ENCODE measurements at places on chromosomes 12 and 14. TPM values are rescaled to one million over a fixed set of nuclear protein-coding genes. Genes with fewer than 3 reads are reported as not detected.

The GDF3 gene
- total RNA-seq, result not detected

The RPL36AL gene
- 208 TPM for total RNA-seq

DNA sequence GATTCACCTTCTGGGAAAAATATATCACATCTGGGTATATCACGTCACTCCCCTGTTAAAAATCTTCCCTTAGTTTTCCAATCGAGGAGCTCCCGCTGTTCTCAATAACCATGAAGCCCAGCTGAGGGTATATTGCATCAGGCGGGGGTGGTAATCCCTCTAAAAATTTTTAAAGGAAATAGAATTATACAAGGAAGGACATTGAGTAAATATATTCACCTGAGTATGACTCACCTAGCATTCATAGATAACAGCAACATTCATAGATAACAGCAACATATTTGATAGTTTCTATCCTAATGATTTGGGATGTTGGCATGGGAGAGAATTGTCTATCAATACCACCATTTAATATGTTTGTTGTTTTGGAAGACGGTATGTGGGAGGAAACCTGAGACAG, 473.6 kb downstream of the RMST start:
- no peaks in the 10 kb centered on the region for H3K4me1 ChIP-seq
- no peaks in the 10 kb centered on the region for H3K27me3 ChIP-seq
- no peaks in the 10 kb centered on the region for H3K36me3 ChIP-seq
- H3K4me3 ChIP-seq, result no peak overlapping the region
- no peak for DNase-seq

DNA sequence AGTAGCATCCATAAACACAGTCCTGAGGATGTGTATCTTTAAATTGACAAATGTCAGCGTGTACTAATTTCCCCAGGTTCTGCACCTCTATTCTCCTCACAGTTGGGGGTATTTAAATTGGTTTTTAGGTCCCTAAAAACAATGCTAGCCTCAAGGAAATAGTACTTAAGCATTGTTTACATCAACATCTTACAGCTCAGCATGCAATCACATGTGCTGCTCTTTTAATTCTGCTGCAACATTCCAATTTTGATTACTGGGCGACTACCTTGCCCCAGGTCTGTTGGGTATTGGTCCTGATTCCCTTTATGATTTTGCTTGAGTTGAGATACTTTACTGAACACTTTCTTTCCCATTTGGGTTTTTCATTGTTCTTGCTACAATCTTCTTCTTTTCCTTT, 616.6 kb downstream of the CCER1 start:
- H3K4me1 ChIP-seq, result no peaks in the 10 kb centered on the region
- no peak overlapping the region for H3K4me3 ChIP-seq
- DNase-seq, result no peak
- H3K27me3 ChIP-seq, result no peaks in the 10 kb centered on the region

DNA sequence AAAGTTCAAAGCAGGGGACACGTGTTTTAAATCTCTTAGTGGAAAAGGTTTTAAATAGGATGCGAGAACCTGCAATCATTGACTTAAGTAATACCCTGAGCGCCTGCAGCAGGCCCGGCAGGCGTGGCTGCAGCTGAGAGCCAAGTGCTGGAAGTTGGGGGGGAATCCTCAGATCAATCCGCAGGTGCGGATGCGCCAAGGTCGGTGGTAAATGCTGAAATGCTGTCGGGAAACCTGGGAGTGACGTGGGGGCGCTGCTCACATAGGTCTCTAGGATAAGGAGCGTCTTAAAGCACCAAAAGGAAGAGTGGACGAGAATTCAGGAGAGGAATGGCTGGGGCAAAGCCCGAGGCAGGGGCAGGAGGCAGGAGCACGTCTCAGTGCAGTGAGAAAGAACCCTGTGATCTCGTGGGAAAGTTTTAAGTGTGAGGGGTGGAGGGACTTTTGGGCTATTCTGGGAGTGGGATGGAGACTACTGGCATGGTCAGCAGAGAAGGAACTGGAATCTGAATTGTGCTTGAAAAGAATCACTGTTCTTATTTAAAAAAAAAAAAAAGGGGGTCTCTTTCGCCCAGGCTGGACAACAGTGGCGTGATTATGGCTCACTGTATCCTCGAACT, 883 bp upstream of the CDCA4 start:
- H3K4me1 ChIP-seq, result peaks cover 16% of the 10 kb centered on the region
- H3K27me3 ChIP-seq, result no peaks in the 10 kb centered on the region
- H3K27ac ChIP-seq, result peak overlapping the region; percentile 91
- peak; percentile 73 for DNase-seq
- H3K36me3 ChIP-seq, result no peaks in the 10 kb centered on the region
- H3K4me3 ChIP-seq, result peak overlapping the region; percentile 54

DNA sequence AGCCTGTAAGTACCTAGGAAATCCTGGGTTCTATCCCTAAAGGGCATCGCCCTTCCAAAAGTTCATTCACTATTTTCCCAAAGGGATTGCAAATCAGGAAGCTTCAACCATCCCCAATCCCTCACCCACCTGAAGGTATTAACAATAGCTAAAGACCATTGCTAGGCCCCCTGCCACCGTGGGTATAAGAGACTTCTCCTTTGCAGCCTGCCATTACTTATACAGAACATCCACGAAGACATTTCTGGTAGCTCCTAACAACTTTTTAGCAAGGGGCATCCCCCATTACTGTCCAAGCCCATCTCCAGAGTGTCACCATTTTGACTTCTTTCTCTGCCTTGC, 384 bp upstream of the SMUG1 start:
- H3K4me3 ChIP-seq, result no peak overlapping the region
- no peak overlapping the region for H3K27ac ChIP-seq
- H3K36me3 ChIP-seq, result no peaks in the 10 kb centered on the region
- H3K4me1 ChIP-seq, result peaks cover 6% of the 10 kb centered on the region
- no peak for DNase-seq
- H3K27me3 ChIP-seq, result peaks cover 8% of the 10 kb centered on the region

DNA sequence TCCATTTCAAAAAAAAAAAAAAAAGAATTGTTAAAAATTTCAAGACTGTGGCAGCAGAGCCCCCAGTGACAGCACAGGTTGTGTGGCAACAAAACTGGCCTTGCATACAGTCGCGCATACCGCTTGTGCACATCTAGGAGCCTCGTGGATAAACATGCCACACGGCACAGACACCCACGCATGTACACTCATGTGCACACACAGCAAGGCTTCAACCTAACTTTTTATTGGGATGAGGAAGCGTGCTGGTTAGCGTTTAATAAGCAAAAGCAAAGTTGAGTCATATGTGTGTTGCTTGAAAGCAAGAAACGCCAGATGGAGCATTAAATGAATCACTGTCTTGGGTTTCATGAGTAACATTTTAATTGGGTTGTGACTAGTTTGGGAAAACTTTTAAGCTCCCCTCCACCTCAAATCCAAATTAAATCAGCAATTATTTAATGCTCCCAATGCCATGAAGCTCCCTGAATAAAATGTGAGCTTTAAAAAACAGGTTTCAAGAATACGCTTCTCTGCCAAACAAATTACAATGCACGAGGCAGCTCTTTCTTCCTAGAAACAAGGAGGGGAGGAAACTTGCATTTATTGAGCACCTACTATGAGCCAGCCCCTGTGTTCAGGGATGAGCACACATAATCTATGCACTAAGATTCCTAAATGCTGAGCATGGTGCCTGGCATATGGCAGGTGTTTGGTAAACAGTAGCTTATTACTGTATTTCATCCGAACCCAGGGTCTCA, 35.7 kb upstream of the EML1 start:
- H3K4me1 ChIP-seq, result peaks cover 5% of the 10 kb centered on the region
- H3K4me3 ChIP-seq, result no peak overlapping the region
- no peak overlapping the region for H3K27ac ChIP-seq

- no peaks in the 10 kb centered on the region for H3K36me3 ChIP-seq
- H3K27me3 ChIP-seq, result no peaks in the 10 kb centered on the region
- H3K4me1 ChIP-seq, result peaks cover 26% of the 10 kb centered on the region
- no peak overlapping the region for H3K27ac ChIP-seq
- no peak overlapping the region for H3K4me3 ChIP-seq
Measured at GRCh38 chr14:54640506-54640905, 73.6 kb downstream of the SAMD4A start.

GRCh38 chr12:30914986-30915591, 11.5 kb upstream of the TSPAN11 start:
- no peaks in the 10 kb centered on the region for H3K27me3 ChIP-seq
- H3K4me1 ChIP-seq, result peaks cover 2% of the 10 kb centered on the region
